ENCODE measurements at places on chromosomes 7 and 10.

DNA sequence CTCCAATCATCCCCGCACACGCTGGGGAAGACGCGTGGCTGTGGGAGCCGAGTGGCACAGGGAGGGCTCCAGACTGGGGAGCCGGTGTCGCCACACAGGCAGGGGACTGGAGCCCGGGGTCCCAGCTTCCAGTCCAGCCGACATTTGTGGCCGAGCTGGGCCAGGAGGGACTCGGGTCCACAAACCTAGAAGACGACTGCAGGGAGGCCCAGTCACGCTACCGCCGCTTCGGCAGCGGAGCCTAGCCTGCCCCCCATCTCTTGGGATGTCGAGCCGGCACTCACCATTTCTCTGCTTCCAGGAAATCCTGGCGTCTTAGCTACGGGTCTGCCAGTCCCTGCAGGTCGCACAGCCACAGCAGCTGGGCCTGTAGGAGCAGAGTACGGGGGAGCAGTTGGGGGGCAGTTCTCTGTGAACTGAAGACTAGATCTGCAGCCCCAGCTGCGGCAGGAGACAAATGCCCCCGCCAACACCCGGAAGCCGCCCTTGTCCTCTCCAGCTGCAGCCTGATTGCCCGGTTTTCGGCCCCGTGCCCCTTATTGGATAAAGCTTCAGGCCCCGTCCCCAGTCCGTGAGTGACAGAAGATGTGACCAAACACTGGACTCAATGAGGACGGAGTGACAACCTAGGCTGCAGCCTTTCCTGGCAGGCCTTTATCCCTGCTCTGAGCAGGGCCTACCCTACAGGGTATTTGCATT, 270.7 kb downstream of the ZNF33B start:
- DNase-seq: no peak

DNA sequence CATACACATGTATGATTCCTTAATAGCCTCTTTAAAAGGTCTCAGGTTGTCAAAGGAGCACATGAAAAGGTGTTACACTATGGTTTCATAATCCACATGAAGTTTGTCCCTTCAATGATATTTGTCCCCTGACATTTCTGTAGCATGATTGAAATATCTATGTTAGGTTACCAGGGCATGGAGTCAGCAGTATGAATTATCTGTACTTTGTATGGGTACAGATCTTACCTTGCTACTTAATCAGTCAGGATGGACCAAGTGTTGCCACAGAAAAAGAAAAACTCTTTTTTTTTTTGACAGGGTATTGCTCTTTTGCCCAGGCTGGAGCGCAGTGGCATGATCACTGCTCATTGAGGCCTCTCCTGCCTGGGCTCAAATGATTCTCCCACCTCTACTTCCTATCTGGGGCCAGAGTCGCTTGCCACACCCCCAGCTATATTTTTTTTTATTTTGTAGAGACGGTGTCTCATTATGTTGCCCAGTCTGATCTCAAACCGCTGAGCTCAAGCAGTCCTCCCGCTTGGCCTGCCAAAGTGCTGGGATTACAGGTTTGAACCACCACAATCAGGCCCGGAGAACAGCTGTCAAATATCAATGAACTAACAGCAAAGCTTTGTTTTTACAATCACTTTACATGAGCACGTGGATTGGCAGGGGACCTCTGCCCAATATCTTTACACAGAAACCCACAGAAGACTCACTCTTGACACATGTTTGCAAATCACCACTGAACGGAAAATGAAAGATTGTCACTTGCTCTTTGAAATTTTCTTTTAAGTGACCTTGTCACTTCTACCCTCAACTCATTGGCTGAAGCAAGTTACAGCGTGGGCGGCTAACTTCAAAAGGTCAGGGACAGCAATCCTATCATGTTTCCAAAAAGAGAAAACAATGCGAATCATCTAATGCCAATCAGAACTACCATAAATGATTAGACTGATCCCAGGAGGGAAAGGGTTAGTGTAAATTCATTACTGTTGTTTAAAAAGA, 140.2 kb downstream of the PRKG1 start:
- no peak for DNase-seq

DNA sequence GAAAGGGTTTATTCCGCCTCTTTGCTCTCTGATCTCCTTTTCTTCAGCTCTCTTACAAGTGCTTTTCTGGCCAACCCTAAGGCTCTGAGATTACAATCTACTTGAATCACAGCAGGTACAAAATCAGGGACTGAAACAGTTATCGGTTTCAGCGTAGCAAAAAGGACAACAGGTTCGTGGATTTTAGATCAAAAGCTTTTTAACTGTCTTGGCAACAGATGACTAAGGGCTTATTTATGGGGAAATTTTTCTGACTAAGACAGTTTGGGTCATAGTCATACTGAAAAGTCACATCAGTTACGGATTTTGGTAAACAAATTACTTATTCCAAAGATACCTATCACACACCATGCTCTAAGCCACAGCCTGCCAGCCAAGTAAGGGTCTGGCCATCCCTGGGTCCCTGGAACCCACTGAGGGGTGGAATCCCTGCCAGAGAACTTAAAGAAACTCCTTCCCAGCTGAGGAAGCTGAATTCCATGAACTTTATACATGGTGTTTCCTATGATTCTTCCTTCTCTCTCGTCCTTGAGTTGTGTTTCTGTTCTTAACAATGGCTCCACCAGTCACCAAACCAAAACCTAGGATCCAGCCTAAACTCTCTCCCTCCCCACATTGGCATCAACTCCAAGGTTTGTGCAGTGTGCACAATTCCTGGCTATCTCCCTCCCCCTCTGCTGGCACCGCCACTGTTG, 169.3 kb downstream of the FAM107B start:
- DNase-seq: no peak

DNA sequence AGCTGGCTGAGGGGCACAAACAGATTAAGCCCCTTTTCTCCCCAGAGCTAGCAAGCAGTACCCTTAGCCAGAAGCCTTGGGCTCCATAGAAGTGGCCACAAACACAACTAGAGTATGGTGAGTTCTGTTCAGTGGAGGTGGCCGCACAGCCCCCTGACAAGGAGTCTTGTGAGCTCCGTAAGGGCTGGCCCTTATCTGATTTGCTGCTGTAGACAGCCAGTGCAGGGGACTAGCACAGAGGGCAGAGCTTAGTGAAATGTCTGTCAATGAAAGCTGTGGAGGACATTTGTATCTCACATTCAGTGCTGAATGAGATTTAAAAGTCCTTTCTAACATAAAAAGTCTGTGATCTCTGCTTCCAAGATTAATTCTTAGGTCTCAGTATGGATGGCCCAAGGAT, 137.3 kb downstream of the AUTS2 start:
- no peak for DNase-seq

DNA sequence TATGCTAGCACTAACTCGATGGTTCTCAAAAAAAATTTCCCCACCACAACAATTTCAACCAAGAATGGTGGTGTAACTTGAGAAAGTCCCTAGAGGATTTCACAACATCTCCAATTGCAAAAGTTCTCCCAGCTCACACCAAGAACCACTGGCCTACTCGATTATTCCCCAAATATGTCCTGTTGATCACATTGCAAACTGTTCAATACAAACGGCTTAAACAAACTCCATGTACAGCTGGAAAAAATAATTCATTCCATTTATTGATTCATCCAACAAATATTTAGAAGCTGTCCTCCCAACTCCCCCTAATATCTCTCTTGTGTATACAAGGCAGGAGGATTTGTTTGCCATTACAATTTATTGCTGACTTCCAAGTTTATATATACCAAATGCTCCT, 19.1 kb downstream of the TMEM176B start:
- no peak for DNase-seq

DNA sequence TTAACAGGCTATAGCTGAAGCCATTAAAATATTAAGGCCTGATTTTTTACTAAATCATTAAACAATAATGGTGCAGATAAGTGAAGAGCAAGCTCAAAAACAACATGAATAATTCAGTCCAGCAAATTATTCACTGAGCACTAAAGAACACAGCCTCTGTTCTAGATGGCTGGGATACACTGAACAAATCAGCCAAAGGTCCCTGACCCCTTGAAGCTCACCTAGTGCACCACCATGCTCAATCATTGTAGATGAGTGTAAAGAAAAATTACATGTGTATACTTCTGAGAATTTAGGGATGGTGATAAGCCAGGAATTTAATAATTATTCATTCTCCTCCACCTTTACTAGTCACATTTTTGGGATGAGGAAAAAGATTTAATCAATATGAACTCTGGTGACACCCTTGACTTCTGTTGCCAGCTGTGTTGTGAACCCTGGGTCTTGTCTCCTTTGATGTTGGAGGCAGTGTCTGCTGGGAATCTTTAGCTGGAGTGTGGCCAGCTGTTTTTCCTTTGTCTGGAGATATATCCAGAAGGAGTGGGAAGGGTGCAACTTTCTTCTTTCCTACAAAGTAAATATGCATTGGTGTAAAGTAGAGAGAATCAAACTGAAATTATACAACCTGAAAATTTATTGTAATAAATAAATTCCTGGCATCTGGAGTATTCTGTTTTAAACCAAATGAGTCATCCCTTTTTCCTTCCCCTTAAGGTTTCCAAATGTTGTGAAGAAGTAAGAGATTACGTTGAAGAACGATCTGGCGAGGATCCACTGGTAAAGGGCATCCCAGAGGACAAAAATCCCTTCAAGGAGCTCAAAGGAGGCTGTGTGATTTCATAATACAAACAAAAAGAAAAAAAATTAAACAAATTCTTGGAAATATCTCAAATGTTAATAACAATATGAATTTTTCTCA, 4.0 kb downstream of the GNGT1 start:
- no peak for DNase-seq

GRCh38 chr7:46791188-46791587, 790.7 kb downstream of the TNS3 start:
- no peak for DNase-seq

DNA sequence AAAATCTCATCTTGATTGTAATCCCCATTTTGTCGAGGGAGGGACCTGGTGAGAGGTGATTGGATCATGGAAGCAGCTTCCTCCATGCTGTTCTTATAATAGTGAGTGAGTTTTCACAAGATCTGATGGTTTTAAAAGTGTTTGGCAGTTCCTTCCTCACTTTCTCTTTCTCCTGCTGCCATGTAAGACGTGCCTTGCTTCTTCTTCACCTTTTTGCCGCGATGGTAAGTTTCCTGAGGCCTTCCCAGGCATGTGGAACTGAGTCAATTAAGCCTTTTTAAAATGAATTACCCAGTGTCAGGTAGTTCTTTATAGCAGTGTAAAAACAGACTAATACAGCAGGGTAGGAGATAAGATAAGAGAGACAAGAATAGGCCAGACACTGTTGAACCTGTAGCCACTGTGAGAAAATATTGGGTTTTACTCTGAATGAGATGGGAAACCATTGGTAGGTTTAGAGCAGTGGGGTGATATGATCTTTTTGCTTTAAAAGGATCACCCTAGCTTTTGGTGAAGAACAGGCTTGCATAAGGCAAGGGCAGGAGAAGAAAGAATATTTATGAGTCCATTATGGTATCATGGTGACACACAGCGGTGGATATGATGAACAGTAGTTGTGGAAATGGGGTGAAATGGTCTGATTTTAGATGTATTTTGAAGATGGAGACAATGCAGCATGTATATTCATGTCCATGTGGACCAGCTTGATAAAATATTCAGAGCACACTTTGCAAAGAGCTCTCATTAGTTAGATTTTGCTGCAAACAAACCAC, 11.5 kb downstream of the OR6B1 start:
- DNase-seq: no peak

- DNase-seq: no peak
These were observed 505.6 kb downstream of the HTR7 start for GRCh38 chr10:90352288-90352687.

DNA sequence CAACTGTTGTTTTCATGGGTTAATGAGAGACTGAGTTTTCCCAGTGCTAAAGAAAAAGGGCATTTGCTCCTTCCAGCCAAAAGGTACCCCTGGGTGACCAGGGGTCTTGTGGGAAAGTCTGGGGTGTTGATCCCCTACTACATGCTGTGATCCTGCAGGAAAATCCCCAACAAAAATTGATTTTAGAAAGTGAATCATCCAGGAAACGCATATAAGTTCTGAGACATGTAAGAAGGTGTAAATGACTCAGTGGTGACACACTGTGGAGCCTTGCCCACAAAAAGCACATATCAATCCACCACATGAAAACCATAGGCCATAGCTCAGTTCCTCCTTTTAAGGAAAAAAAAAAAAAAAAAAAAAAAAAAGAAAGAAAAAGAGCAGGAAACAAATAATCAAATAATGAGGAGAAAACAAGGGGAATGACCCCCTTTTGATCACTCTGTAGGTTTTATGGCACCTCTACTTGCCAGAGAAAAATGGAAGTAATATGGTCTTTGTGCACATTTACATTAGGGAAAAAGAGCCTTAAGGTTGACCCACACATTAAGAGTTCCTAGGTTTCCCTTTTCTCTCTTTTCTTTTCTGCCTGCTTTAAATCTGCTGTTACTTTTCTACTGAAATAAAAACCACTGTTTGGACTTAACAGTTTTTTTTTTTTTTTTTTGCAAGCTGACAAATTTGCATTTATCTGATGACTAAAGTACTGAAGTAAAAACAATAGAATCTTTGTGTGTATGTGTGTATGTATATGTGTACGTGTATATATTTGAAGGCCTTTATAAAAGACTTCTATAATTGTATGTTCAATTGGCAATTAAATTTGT, 386.0 kb downstream of the KIF20B start:
- DNase-seq: no peak

GRCh38 chr7:157601530-157601929, 264.7 kb downstream of the DNAJB6 start:
- DNase-seq: no peak

DNA sequence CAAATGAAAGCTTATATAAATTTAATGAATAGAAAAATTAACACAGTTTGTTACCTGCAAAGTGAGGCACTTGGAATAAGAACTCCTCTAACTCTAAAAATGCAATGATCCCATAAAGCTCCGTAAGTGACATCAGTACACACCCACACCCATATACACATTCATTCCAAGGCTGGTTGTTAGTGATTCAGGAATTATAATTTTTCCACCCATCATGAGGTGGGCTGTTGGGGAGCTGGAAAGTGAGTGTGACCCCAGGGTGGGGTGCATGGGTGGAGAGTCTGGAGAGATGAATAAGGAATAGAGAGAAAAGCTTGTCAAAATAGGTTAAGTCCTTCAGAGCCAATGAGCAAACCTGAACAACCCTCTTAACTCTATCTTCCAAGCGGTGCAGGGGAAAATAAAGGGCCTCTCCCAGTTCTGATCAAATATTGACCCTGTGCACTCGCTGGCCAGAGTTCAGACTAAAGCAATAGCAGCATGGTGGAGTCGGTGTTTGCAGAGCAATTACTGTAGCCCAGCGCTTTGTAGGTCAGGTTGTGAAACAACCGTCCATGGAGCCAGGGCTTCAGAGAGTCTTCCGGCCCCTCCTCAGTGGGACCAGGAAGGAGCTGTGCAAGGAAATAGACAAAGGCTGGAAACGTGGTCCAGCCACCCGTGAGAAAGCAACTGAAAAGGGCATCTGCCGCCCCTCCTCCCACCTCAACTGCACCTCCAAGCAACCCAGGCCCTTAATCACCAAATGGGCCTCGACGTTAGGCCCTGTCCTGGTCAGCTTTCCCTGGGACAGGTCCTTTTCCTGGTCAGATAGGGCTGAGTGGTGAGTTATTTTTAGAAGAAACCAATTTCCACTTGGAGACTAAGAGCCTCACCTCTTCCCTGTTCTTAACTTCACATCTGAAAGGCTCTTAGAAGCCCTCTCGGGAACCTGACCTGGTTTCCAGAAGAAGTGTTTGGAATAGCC, 61.2 kb downstream of the SH3PXD2A start:
- DNase-seq: no peak

- DNase-seq: no peak
These were observed 127.6 kb upstream of the SLC26A5 start for GRCh38 chr7:103573479-103574058.

GRCh38 chr10:33800986-33801385, 466.5 kb upstream of the NRP1 start:
- DNase-seq: no peak

GRCh38 chr10:97736902-97737769, at the start of gene ZFYVE27:
Gene ZFYVE27, plus strand, starts transcription at chr10:97737128. Its CDS starts 1,350 bp downstream, at chr10:97738478.
- DNase-seq: peak; percentile 89
